ENCODE measurements at places on chromosomes 11 and 22.

DNA sequence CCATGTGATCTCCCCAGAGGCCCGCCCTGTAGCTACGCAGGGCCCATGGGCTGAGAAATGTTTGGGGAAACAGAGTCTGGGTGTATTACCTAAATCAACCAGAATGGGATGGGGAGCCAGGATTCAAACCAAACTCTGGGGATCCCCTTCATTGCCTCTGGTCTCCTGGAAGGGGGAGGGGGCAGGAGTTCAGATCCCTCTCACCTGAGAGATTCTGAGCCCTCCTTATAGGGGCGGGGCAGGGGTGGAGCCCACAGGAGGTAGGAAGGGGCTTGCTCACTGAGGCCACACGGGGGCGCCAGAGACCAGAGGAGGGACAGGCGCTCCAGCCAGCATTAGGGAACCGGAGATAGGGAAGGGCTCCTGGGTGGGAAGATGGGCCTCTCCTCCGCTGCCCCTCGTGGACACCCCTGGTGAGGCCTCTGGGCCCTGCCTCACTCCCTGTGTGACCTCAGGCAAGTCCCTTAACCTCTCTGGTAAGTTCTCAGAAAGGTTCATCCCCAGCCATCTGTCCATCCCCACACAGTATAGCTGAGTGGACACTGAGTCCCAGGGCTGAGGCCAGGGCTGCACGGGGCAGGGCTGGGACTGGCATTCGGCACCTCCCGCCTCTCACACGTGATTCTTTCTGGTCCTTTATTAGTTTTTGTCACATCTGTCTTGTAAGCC, 2.7 kb upstream of the CDC42BPG start:
- peak; percentile 89 for DNase-seq

DNA sequence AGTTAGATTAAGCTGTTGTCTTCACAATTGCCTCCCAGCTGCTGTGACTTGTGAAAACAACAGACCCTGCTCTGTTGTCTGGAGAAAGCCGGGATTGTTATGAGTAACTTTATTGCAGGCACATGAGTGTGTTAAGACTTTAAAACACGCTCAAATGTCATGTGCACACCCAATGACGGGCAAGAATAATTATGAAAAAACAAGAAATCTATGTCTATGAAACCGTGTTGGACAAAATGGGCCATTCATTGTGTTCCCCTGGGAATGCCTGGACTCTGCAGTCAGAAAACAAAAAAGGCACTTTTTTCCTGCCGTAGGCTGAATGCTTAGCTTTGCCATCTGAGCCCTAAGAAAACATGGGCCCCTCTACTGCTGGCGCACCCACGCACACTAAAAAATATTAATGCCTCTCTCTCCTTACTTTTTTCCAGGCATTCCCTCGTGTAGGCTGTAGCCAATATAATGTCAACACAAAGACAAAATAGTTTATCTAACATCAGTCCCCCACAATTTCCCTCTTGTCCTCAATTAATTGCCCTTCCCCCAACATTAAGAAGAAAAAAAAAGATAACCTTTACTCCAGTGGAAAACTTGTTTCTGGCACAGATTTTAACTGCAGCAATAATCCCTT, 207.9 kb downstream of the SOX6 start:
- peak; percentile 93 for DNase-seq

DNA sequence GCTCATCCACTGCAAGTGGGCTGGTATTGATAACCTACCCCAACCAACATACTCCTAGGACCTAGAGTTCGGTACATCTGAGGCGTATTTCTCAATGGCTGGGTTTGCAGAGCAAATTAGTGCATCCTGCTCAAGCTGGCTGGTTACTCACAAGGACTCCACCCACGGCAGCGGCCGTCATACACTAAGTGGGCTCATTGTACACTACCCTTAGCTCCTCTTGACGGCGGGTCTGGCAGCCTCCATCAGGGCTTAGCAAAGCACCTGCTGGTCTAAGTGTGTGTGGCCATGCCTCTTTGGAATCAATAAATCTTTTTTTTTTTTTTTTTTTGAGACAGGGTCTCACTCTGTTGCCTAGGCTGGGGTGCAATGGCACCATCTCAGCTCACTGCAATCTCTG, 20.2 kb upstream of the KCNJ11 start:
- no peak for DNase-seq

GRCh38 chr22:46303347-46303965, 6.8 kb downstream of the GTSE1 start:
- DNase-seq = no peak

GRCh38 chr22:27493796-27494195, 307.8 kb downstream of the MN1 start:
- DNase-seq = no peak

DNA sequence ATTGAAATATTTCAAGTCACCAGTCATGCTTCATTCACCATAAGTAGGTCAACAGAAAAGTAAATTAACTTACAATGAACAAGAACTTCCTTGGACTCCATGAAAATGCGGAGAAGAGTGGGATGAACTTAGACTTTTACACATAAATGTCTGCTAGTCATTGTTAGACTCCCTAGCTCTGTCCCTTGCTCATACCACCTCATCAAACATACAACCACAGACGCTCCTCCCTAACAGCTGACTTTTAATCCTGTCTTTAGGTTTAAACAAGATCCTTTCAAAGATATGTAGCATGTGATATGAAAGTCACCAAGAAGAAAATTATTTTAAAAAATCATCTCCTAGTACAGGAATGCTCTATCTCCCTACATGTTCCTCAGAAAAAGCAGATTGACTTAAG, 248.1 kb downstream of the DLG2 start:
- DNase-seq = no peak

GRCh38 chr11:127806501-127806900, 780.9 kb downstream of the ETS1 start:
- no peak for DNase-seq

DNA sequence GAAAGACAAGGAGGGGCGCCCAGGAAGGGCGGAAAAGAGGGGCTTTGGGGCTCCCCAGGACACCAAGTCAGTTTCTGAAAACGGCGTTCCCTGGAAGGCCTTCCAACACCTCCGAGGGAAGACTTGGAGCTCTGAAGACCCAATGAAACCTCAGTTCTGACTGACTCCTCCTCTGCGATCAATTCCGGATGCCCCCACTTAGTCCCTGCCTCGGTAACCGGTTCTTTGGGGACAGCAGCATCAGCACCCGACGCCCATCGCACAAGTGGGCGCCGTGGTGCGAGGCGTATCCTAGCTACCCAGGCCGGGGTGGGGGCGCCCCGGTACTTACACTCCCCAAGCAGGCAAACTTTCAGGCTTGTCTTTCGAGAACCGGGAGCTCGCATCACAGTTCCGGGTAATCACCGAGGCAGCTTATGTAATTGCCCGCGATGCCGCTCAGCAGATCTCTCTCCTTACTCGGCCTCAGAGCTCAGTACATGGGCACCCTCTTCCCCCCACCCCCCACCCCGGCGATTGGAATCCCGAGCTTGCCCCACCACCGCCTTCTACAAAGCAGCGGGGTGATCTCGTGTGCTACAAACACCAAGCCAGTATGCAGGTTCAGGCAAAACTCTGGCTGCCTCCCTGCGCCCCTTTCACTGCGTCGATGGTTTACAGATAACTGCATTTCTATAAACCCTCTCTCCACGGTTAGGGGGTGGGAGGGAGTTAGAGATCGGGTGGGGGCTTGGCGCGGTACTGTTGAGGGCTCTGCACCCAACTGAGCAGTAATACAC, 2.0 kb downstream of the TENM4 start:
- DNase-seq = no peak

DNA sequence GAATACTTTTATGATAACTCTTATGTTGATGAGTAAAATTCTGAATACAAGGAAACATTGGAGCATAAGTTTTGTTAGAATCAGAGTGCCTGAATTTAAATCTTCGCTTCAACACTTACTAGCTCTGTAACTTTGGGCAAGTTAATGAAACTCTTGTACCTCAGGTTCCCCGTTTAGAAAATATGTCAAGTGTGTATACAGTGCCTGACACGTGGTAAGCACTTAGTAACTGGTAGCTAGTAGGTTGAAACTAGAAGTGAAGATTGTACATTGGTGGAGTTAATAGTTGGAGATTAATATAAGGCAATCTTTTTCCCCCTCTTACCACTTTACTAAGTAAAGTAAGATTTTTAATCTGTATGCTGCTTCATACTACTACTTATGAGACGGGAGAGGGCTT, 24.8 kb upstream of the NAT10 start:
- DNase-seq = no peak

DNA sequence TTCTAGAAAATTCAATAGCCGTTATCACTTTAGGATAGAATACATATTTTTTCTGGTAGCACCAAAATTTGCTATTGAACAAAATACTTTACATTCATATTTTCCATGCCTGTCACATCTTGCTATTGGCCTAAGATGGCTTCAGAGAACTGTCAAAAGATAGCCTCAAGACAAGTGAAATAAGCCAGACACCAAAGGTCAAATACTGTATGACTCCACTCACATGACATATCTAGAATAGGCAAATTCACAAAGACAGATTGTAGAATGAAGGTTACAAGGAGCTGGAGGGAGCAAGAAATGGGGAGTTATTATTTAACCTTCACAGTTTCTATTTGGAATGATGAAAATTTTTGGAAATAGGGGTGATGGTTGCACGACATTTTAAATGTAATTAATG, 223.7 kb upstream of the ZC3H12C start:
- no peak for DNase-seq

DNA sequence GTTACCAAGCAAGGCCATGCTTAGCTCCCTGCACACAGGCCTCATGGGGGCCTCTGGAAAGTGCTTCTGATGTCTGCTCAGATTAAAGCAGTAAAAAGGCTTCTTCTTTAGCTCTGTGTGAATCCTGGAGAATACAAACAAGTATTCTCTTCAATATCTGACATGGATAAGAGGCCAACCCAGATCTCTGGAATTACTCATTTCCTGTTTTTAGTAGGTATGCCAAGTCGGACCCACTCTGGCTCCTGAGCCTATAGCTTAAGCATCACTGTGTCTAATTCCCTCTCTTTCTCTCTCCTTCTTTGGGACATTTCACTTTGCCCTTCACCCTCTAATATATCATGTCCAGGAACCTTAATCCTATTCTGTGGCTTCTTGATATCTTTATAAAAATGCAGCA, 529.6 kb upstream of the CCDC90B start:
- peak; percentile 63 for DNase-seq

- DNase-seq = no peak
Measured at GRCh38 chr11:73281796-73282660, 9.9 kb downstream of the P2RY6 start.

DNA sequence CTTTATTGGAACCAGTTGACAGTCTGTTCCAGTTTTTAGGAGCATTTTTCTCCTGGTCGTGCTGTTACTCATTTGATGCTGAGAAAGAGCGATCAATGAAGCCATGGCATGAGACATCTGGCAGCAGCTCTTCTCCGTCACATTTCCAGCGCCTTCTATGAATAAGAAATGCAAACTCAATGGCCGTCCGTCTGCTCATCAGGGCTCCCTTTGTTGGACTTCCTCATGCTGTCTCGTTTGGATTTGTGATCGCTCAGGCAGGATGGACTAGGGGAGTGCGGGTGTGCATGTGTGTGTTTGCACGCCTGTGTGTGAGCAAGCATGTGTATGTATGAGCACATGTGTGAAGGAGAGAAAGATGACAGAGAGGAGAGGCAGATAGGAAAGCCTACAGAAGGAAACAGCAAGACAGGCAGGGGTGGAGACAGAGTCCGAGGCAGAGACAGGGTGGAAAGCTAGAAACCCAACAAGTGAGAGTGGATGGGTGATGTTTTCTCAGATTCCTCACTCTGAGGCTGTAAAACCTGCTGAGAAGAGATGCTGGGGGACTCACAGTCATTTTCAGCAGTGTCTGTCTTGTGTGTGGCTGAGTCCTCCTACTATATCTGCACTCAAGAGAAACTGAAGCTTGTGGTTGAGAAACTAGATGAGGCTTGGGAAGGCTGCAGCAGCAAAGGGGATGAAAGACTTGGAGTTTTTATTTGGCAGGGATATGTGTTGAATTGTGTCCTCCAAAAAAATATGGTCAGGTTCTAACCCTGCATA, 56.0 kb upstream of the CLMP start:
- DNase-seq = no peak

DNA sequence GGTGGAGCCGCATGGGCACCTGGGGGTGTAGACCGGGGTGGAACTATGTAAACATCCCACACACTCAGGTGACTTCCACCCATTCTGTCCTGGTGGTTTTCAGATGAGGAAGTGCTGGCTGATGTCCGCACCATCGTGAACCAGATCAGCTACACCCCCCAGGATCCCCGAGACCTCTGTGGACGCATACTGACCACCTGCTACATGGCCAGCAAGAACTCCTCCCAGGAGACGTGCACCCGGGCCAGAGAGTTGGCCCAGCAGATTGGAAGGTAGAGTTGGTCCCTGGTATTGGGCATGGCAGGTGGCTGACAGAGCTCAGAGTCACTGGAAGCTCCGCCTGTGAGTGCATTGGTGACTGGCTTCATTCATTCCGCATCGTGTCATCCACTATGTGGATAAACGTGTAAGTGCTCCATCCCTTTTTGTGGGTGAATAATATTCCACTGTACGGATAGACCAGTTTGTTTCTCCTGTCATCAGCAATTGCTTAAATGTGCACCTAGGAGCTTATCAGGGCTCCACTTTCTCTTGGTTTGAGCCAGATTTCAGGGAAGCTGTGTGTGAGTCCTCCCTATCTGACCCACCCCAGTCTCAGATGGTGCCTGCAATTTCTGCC, 29.9 kb downstream of the NADSYN1 start:
- no peak for DNase-seq

- no peak for DNase-seq
Measured at GRCh38 chr11:63887386-63887999, 29.5 kb downstream of the RCOR2 start.

GRCh38 chr22:27772984-27773498, 28.5 kb downstream of the MN1 start:
- DNase-seq = no peak

DNA sequence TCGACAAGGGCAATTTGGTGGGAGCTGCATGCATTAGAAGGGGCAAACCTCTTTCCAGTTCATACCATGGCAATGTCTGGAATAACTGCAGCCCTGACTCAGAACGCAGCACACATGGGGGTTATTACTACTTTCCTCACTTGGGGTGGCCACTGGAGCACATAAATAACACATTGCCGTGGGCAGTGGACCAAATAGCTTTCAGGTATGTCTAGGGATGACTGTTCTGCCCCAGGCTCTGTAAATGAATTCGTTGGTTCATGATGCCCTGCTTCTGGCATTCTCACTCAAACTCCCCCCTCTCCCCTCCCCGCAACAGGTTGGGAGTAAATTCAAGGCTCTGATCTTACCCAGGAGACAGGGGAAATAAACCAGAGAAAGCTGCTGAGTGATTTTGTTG, 238.0 kb upstream of the PLET1 start:
- no peak for DNase-seq

DNA sequence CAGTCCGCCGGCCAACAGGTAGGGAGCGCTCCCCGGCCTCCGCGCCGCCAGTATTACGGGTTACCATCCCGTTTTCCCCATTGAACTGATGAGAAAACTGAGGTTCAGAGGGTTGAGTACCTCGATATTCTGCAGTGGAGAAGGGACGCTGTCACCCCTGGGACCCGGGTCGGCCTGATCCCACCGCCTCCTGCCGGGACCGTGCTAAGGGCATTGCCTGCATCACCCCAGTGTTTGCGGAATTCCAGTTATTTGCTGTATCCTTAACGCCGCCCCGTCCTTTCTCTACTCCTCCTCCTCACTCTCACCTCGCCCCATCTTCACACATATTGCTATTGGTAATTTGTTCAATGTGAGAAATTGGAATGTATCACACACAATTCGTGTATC, 370 bp upstream of the A4GALT start:
- no peak for DNase-seq
